ENCODE measurements at places on chromosomes 12 and 14.

- DNase-seq = no peak
Observed at GRCh38 chr12:14322403-14322802, 43.1 kb upstream of the ATF7IP start.

DNA sequence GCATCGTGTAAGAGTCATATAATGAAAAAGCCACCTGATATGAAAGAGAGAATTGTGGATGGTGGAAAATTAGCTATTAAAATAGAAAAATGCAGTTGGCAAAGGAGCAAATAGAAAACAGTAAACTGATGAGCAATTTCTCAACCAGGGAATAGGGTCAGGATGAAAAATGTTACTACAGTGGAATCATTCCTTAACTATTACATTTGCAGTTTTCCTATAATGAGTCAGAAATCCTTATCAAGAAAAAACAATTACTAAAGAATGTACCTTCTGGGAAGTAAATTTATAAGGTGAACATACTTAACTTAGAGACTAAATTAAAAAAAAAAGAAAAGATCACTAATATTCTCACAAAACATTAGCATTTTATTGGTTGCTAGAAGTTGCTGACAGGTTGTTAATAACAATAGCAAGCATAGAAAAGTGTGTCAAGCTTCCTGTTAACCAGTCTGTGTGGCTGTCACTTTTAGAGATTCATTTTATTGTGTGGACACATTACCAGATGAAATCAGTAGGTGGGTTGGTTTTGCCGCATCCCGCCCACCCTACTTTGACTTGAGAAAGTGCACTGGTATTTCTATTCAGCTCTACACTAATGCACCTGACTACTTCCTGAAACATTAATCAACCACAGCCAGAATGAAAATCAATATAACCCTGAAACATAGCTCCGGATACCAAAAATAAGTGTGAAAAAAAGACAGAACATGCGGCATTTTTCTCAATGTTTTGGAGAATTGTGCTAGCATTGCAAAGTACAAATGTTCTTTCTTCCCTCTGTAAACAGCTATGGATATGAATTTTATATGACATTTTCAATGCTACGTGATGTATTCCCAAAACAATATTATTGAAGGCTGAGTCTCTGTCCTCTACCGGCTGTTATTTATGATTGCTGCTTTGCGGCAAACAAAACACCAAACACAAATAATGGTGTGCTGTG lies 576.7 kb downstream of the SLC16A7 start:
- no peak for DNase-seq

- peak; percentile 63 for DNase-seq
Observed at GRCh38 chr14:58297412-58297761, 968 bp upstream of the ARID4A start.

DNA sequence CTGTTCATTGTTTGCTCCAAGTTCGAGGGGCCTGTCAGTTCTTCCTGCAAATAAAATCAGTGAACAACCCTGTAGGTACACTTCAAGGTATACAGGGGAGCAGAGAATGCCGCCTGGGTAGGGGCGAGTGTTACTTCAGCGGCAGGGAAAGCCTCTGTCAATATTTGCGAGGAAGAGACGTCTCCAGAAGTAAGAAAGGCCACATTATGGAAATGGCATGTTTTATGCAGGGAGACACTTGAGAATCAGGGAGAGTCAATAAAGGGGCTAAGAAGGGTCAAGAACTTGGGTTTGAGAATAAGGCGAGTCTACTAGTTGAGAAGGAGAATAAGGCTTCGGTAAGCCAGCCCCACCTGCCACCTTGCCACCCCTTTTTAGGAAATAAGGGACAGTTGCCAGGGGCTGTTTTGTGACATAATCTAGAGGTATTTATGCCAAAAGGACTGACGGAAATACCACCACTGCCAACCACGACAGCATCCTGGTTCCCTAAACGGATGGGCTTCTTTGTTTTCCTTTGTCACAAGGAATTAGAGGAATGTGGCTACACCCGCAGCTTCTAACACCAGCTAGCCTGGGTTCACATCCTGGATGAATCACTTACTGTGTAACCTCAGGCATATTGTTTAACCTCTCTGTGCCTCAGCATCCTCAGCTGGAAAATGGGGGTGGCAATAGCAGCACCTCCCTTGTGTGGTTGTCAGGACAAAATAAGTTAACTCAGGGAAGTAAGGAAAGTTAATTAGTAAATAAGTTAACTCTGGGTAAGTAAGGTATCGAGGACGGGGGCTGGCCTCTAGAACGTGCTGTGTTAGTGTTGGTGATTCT lies 67.7 kb downstream of the EID3 start:
- no peak for DNase-seq

- no peak for DNase-seq
Observed at GRCh38 chr14:64724578-64724930, 20.3 kb downstream of the PLEKHG3 start.

- no peak for DNase-seq
Observed at GRCh38 chr14:55329999-55330710, 58.9 kb downstream of the FBXO34 start.

DNA sequence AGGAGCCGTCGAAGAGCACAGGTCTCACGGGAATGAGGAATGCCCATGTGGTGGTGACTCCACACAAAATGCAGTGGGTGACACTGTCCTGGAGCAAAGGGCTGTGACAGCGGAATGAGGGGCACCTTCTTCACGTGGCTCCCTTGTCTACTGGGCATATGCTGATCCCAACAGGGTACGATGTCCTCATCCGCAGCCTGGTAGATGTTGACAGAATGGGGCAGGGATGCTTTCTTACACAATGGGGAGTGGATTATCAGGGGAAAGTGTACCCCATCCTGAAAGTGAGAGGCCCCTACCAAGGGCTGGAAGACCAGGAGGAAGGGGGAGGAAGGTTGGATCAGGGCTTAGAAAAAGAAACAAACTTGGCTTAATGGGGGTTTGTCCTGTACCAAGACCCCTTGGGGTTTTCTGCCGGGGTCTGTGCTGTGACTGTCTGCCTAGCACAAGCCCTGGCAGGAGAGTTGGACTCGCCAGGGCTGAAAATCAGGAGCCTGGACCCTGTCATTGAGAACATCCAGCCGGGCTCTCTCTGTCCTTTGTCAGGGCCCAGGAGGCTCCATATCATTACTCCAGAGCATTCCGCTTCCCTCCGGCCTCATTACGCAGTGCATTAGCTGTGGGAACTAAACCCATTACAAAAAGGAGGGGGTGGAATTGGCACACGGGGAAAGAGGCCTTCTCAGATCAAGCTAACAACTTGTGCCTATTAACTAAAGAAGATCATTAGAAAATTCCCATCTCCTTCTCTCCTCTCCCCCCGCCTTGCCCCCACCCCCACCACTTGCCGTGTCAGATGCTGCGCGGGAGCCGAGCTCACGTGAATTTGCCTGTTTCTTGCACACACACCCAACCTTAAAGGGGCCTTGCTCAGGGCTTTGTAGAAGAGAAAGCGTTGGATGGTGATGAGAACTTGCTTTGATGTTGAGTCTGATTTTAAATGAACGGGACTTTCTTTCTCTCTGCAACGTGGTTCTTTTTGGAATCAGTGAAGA lies 171.8 kb upstream of the PARP11 start:
- DNase-seq = no peak

GRCh38 chr12:12999271-12999958 lies 650 bp downstream of the HEBP1 start:
- no peak for DNase-seq

DNA sequence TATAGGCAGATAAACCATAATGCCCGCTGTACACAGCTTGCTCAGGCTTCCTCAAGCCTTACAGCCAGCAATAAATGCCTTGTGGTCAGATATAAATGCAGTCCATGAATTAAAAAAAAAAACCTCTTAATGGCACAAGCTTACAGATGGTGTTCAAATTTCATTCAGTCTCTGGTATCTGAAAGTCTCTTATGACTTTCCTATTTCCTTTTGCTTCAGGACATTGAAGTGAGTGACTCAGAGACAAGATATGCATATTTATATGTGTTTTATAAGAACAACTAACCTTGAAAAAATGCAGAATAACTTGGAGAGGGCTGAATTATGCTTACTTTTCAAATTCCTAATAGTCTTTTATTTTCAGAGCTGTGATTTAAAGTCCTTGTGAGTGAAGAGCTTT lies 426.9 kb upstream of the MIS18BP1 start:
- no peak for DNase-seq

DNA sequence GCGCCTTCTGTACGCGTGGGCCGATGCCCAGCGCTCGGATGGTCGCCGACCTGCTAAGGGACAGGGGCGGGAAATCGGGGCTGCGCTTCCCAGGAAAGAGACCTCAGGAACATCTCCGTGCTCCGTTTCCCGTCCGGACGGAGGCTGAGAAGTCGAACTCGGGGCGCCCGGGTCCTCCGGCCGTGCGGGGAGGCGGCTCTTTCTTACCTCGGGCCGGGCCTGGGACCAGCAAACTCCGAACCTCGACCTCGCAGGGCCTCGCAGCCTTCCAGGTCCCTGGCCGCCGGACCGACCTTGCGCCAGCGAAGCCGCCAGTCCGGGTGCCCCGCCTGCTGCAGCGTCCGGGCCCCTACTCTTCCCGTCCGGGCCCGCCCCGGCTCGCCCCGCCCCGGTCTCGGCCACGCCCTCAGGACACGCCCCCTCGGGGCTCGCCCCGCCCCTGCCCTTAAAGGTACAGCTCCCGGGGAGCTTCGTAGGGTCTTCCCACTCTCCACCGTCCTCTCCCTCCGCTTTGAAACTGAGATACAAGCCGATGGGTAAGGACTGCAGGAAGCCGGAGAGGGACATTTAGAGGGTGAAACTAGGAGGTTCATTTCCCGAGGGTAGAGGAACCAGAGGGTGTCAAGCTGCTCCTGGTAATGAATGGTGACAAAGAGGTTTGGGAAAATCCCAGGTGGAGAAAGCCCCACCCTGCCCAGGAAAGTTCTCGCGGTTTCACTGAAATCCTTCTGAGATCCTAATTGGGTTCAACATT lies at the start of gene SLC8B1:
Gene SLC8B1 (minus strand): TSS at position 324 of the 754 bp plus-strand sequence. CDS start 2,231 bp downstream, outside the sequence.
- DNase-seq = peak; percentile 68

- DNase-seq = no peak
Observed at GRCh38 chr14:59695198-59695597, 118.6 kb upstream of the CCDC175 start.

DNA sequence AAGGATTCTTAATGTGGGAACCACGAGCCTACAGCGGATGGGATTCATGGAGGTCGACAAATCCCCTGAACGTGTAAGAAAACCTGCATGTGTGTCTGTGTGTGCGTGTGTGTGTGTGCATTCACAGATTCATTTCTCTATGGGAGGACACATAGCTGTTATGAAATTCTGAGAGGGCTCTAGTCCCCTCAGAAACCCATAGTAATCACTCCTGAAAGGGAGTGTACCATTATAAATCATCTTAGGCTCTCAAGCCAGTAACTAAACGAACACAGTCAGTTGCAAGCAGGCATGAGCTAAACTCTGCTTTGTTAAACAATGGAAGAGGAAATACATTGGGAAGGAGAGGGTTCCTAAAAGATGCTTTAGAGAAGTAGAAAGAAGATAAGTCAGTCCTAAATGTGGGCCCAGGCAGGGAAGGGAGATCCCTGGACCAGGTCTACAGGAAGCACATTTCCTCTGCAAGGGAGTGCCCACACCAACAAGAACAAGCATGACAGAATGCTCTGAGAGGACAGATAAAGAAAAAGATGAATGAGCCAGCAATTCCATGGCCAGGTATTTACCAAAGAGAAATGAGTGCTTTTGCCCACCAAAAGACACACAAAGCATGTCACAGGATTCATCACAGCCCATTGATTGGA lies 91.3 kb downstream of the ITPR2 start:
- no peak for DNase-seq

DNA sequence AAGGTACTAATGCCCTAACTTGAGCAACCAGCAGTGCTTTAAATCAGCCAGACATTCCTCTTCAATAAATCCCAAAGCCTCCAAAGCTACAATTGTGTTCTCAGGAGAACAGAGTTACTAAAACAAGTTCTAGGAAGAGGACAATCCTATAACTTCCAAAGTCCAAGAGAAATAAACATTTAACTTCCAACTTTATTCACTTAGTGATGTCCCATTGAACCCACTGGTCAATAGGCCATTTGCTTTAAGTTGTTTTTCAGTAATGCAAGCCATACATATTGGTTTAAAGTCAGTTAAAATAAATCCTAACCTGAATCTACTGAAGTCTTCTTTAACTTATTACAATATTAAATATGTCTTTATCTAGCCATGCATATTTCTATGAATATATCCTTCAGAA lies 165.4 kb downstream of the PAWR start:
- DNase-seq = no peak

GRCh38 chr12:40063414-40063813 lies 42.5 kb downstream of the SLC2A13 start:
- DNase-seq = no peak

GRCh38 chr12:38911611-38912010 lies 6.2 kb upstream of the CPNE8 start:
- DNase-seq = no peak

DNA sequence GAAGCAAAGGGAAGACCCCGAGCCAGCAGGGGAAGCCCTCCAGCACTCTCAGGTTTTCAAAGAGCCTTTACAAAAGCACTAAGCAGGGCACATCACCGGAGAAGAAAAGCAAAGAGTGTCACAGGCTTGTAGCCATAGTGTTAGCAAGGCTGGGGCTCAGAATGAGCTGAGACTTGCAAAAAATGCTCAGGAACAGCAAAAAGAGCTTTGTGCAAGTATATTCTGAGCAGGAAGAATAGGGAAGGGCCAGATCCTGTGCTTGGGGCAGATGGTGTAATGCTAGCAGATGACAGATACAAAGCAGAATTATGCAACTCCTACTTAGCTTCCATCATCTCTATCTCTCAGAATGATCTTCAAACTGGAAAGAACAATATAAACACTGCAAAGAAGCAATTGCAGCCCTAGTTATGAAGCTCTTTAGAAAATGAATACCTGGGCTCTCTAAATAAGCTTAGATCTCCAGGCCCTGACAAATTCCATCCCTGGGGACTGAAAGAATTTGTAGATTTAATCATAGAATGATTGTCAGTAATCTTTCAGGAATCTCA lies 23.7 kb upstream of the PARP11 start:
- peak; percentile 67 for DNase-seq
